ENCODE measurements at places on chromosomes 2 and 18.

GRCh38 chr2:113056521-113056920 lies 2.5 kb upstream of the IL36RN start:
- no peak for DNase-seq

- peak; percentile 49 for DNase-seq
These were observed 39.2 kb downstream of the BIN1 start for GRCh38 chr2:127067620-127068350.

DNA sequence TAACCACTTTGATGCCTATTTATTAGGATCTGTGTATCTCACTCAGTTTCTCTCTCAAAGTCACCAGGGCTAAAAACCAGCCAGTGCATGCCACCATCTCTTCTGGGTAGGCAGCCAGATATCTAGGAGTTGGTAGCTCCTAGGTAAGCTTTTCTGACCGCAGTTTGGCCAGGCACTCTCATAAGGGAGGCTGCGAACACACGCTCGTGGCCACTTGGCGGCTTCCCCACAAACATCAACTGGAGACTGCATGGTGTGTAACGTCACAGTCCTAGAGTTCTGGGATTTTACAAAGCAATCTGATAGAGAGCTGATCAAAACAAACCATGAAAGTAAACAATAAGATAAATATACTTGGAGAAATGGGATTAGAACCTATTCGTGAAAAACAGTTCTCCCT lies 424.3 kb upstream of the ACVR2A start:
- no peak for DNase-seq

GRCh38 chr2:71669058-71669456 lies 215.7 kb downstream of the DYSF start:
- DNase-seq: no peak

DNA sequence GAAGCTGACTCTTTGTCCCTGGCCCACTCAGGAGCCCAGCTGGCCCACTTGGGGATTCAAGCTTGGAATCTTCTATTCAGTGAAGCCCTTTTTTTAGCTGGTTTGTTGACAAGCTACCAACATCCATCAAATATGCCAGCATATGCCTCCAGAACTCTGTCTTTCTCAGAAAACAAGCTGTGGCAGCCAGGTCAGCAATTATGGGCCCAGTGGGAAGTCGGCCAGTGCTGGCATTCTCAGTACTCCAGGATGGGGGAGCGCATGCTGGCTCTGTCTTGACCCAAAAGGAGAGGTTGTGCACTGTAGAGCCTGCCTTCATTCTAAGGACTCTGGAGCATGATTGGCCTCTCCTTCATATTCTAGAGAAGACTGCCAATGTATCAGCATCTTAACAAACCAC lies 401.5 kb downstream of the CNTNAP5 start:
- DNase-seq: peak; percentile 3

GRCh38 chr2:175309799-175310198 lies 128.3 kb upstream of the ATP5MC3 start:
- no peak for DNase-seq

GRCh38 chr2:68765739-68766375 lies 31.2 kb downstream of the ARHGAP25 start:
- DNase-seq: no peak

DNA sequence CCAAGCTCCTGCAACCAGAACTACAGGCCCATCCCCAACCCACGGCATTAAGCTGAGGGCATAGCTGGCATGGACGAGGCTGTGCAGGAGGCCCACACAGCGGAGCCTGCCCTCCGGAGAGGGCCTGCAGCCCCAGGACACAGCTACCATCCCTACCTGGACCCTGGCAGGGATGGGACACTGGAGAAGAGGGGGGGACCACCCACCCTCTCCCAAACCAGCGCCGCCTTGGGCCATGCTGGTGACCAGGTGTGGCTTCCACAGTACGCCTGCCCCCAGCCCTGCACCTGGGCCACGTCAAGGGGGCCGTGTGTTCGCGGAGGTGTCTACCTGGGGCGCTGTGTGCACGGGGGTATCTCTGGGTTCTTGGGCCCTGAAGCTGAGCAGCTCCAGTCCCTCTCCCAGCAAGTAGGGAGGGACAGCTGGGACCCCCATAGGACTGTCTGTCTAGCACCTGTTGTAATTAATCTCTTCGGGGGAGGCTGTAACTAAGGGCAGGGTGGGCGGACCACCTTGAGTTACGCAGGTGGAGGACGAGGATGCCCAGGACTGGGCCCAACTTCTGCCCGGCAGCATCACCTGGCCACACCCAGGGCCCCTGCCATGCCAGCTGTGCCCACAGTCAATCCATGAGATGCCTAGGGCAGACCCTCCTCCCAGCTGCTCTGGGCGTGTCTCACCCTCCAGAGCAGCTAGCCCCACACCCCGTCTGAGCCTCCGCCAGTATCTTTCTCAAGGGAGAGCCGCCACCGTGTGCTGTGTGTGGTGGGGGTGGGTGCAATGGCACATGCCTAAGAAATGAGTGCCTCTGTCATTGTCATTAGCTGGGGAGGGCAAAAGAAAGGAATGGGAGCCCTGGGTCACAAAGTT lies 18.3 kb downstream of the HS6ST1 start:
- DNase-seq: no peak

GRCh38 chr2:223918671-223919134 lies 26.4 kb downstream of the WDFY1 start:
- DNase-seq: no peak

DNA sequence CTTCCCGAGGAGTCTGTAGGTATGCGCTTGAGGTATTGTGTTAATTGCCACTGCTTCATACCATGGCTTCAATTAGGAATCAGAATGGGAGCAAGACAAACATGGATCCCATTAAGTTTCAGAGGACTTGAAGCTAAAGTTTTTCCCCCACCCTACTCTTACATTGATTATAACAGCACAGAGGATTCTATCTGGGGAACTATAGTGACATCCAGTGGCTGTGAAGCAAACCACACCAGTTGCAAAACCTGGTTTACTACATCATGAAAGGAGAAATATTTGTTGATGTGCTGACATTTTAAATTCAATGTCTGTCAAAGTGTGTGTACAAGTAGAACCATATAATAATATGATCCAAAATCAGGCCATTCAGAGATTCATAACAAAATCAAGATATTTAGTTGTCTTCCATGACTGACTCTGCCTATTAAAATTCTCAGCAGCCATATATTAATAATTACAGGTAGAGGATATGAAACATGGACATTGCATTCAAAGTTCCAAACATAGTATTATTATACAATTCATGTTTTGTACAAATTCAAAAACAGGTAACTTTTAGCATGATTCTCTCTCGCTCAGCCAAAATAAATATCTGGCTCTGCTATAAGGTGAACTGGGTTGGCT lies 82.9 kb downstream of the GRB14 start:
- DNase-seq: no peak

GRCh38 chr2:69571189-69571588 lies 72.3 kb downstream of the AAK1 start:
- no peak for DNase-seq

DNA sequence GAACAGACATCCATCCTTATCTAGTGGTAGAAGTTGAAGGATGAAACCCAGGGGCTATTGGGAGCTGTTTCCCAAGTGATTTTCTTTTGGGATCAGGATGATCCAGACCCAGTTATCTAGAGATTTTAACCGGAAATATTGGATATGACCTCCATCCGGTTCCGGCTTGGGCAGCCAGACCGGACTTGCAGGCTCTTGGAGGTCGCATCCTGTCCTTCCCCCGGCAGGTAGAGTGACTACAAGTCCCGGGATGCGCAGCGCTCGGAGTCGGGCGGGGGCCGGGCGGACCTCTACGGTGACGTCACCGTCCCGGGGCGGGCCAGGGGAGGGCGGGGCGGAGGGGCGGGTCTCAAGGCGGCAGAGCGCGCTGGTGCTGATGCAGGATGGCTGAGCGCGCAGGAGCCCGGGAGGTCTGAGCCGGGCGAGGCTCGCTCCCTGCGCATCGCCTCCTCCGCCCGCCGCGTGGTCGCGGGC lies at the start of gene KIF5C:
TSS of gene KIF5C (plus strand) at position 360 of the 474 bp plus-strand sequence. CDS start 391 bp downstream, outside the sequence.
- DNase-seq: peak; percentile 88

GRCh38 chr18:37561986-37562385 lies 3.6 kb downstream of the CELF4 start:
- DNase-seq: no peak

DNA sequence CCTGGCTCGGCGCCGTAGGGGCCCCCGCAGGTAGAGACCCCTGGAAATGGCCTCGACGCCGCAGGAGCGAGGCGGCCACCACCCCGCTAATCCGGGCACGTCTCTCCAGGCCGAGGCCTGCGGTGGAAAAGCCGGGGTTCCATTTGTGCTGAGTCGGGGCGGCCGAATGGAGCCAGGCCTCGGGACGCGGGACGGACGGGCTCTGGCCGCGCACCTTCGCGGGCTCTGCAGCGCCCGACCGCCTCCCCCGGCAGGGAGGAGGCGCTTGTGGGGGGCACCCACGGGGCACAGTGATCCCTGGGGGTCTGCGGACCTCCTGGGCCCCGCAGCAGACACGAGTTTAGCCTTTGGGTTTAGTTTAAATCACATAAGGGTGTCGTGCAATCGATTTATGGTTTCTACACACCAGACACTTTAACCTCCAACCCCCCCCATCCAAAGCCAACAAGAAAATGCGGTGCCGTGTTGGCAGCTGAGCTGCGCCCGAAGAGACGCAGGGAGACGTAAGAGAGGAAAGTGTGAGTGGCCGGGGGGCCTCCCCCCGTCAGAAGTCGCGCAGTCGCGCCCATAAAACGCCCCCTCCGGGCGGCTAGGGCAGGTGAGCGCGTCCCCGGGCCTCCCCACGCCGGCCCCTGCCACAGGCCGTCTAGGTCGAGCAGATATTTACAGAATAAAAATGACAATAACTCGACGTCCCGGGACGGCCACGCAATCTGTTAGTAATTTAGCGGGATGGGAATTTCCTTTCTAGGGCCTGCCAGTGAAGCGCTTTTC lies 1.0 kb upstream of the NFATC1 start:
- DNase-seq: no peak

DNA sequence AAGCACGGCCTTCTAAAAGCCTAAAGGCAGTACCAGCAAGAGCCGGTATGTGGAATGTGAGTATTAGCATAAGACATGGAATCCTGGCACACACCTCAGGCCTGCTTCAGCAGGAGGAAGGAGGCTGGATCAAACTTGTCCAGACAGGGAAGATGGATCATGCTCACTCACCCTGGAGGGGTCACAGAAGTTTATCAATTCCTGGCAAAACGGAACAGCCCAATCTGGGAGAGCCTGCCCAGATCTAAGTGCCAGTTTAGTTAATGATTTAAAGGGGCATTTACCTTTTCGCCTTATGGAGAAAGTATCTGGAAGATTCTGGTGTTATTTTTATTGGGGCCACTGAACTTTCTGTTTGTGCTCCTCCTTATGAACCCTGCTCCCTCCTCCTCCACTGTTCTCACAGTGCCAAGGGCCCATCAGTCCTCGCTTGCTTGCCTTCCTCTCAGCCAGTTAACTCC lies 58.3 kb upstream of the NFE2L2 start:
- DNase-seq: no peak

- DNase-seq: no peak
These were observed 40.2 kb upstream of the VRK2 start for GRCh38 chr2:58006256-58006951.

DNA sequence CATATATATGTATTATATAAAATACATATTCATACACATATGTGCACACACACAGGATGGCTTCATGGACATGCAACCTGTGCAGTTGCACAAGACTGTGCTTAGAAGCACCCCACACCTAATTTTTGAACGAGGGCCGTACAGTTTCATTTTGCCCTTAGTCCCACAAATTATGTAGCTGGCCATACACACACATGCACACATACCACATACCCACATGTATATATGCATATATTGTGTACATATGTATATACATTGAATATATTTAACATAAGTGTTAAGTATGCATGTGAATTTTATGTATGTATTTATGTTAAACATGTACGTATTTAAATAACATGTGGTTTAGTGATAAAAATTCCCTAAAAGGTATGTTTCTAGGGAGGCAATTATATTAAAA lies 18.3 kb downstream of the GPATCH11 start:
- DNase-seq: no peak

GRCh38 chr2:236507393-236508085 lies 62.1 kb upstream of the ACKR3 start:
- no peak for DNase-seq

Measured in hippocampal formation (tissue), 2 donors.